ENCODE measurements at places on chromosomes 7 and 10.

GRCh38 chr10:49133706-49134248 is at the start of gene FAM170B:
Gene FAM170B (minus strand): TSS chr10:49134021. CDS start chr10:49133918, 103 bp downstream.
- DNase-seq, result no peak

DNA sequence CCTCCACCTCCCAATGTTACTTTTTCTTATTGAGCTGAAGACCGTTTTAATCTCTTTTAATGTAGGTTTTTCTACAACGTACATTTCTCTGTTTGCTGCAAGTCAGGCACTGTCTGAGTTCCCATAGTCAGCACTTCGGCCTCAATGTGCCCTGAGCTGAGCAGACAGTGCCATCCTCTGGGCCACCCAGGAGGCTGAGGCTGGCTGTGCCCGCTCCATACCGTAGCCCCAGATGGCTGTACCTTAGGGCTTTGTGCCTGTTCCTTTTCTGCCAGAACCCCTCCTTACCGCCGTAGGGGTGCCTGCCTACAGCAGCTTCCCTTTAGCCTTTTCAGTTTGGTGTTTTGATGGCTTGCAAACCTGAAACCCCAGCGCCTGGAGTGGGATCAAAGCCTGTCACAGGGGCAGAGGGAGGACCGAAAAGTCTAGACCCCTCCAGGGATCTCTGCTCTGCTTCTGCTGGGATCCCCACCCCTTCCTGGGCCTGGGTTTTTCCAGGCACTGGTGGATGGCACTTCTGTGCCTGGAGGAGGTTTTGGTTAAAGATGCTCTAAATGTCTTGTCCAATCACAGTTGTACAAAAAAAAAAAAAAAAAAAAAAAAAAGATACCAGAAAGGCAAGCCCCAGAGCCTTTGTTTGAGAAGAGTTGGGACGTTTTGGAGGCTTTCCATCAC is 9.0 kb downstream of the AGAP3 start:
- DNase-seq, result no peak

DNA sequence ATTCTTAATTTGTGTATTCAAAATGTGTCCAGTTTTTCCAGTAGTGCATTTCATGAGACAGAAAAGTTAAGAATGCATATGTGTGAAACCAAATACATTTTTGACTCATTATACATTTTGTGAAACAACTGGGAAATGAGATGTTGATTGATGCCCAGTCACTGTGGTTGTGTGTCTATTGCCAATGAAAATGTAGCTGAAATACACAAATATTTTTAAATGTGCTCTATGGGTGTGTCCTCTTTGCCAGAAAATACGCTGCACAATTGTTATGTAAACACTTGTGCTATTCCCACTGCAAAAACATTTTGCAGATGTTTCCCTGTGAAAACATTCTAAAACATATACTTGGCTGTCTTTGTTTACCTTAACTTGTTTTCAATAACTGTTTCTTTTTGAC is 395.2 kb downstream of the TFEC start:
- DNase-seq, result peak; percentile 51

DNA sequence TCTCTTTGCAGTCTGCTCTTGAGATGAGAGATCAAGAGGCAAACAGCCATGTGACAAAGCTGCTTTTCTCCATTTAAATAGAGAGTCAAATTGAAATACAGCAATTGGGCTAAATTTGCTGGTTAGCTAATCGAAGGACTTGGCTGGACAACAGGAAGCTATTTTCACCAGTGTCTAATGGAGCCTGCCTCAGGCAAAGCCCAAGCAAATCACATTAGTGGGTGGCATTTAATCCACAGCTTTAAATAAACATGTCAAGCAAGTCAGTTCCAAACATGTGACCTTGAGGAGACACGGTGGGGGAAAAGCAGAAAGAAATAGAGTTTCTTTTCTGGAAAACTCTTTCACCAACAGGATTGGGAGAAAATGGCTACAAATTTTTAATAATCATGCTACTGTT is 180.5 kb upstream of the AOAH start:
- DNase-seq, result no peak

DNA sequence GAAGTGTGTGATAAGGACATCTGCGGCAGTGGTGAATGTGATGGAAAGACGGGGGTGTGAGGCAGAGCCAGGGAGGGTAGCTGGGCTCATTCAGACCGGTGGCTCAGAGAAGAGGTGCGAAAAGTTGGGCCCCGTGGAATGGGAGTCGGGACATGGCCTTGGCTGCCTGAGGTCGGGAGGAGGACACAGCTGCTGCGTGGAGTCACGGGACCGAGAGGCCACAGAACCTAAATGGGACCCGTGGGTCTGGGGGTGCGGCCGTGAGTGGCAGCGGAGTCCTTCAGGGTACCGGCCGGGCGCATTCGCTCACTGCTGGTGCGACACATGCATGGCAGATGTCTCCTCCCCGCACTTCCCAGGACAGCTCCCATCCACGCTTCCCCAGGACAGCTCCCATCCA is 22.9 kb upstream of the LARP4B start:
- DNase-seq, result no peak

- no peak for DNase-seq
Observed at GRCh38 chr7:96686305-96686704, 23.3 kb downstream of the SEM1 start.

GRCh38 chr10:114573330-114574045 is 84.6 kb downstream of the ABLIM1 start:
- no peak for DNase-seq

DNA sequence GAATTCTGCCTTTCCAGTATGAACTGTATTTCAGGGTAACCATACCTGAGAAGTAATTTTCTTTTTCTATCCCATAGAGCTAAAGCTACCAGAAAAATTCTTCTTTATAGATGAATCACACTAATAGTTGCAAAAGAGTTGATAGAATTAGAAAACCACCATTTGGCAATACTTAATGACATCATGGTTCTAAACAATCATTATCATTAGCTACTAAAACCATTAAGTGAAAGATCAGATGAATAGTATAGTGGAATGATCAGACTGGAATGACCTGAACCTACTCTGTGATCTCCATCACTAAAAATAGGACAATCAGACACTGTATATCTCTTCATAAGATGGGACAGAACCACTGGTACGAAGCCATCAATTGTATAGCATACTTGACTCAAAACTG is 19.8 kb upstream of the ZC3HAV1L start:
- no peak for DNase-seq

GRCh38 chr10:95304463-95304862 is 13.7 kb upstream of the PDLIM1 start:
- no peak for DNase-seq

DNA sequence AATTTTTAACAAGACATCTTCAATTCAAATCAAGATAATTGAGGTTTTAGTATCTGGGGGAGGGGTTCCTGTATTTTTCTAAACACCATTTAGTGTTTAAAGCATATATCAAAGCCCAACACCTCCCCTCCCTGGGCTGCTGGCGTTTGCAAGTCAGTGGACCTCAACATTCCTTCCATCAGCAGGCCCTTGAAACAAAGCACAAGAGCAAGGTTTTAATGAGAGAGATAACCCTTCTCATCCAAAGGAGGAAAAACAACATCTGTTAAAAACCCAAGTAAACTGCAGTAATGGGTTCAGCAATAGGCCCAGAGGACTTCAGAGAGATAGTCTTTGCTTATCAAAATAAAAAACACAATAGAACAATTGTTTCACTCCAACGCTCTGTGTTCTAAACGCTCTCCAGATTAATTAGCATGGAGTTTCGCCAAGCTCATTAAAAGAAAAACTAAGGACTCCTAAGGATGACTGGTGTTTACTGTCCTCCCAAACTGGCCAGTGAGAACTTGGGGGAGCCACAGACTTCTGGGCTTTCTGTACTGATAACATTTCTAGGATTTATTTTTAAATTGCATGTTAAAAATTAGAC is 2.5 kb downstream of the JCAD start:
- DNase-seq, result no peak

DNA sequence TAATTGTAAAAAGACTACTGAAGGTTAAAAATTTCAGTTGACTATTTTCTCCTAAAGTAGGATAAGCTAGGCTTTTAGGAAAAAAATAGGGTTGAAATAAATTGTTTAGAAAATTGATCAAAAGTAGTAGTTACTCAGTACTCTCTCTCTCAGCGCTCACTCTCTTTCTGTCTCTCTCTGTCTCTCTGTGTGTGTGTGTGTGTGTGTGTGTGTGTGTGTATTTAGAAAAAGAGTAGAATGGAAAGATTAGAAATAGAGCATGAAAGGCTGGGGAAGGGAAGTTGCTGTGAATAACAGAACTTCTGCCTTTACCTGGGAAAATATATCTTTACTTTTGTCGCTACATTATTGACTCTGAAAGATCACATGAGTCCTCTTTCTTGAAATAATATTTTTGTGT is 20.6 kb downstream of the ADK start:
- no peak for DNase-seq

DNA sequence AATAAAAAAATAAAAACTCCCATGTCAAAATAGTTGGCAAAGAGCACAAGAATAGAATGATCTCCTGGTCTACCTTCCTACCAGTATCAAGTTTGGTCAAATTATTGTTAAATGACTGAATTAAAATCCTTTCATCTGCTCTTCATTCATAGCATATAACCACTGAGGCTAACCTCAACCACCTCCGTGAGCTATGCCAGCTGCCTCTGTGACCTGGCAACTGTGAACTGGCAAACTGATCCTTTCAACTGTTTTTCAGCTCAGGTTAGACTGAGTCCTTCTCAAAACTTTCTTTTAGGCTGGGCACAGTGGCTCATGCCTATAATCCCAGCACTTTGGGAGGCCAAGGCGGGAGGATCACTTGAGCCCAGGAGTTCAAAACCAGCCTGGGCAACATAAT is 36.1 kb downstream of the NUDCD3 start:
- no peak for DNase-seq

DNA sequence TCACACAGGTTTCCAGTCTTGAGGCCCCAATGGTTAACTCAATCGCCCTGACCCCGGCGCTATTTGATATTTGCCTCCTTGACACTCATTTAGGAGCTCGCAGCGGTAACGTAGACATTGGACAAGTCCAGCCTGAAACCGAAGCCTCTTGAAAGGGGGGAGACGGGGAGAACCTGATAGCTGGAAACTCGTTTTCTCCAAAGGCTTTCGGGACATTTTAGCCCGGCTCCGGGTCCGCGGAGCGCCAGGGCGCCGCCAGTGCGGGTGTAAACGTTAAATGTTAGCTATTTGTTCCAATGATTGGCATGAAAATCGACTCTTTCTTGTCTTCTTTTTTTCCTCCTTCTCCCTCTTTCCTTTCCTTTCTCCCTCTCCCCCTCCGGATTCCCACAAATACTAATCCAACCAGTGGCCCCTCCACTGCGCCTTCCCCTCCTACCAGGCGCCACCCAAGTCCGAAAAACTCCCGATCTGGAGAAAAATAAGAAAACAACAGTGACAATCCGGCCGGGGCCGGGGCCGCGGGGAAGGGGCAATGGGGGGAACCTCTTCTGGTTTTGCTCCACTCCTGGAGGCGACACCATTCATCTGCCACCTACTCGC is 17.2 kb upstream of the GATA3 start:
- no peak for DNase-seq

DNA sequence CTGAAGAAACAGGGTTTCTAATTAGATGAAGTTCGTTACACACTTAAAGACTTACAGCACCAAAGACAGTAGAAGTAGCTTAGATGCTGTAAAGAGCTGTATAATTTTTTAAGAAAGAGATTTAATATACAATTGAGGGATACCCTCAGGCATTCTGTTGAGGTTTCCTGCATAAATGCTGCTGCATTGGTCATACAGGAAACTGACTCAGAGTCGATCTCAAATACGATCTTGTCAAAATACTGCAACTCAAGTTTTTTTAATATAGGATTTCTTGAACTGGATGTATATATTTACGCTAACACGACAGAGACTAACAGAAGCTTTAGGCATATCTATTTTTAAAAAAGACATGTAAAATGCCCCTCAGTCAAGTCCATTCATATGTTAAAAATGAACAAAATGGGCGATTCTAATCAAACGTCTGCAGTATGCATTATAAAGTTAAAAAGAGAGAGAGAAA is 2.4 kb upstream of the ARID5B start:
- peak; percentile 89 for DNase-seq

- peak; percentile 48 for DNase-seq
Observed at GRCh38 chr7:91064938-91065337, 199.3 kb upstream of the FZD1 start.

DNA sequence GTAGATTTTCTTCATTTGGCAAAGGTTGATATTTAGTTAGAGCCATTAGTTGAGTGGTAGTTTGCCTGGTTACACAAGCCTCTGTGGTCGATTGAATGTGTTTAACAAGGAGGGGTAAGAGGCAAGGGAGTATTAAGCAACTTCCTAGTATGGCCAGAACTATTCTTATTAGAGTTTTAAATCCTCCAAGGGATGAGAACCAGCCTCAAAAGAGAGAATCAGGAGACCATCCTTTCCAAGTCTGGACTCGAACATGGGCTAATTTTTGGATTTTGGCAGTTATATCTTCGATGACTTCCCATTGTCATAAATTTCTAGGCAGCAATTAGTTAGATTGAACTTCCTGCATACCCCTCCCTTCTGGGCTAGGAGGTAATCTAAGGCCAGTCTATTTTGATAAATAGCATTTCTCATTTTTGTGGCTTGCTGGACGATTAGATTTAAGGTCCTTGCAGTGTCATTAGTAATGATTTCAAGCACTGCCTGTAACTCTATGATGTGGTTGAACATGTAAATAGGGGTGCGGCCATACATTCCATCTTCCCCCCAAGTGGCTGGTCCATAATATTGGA is 219.5 kb upstream of the KCND2 start:
- no peak for DNase-seq

DNA sequence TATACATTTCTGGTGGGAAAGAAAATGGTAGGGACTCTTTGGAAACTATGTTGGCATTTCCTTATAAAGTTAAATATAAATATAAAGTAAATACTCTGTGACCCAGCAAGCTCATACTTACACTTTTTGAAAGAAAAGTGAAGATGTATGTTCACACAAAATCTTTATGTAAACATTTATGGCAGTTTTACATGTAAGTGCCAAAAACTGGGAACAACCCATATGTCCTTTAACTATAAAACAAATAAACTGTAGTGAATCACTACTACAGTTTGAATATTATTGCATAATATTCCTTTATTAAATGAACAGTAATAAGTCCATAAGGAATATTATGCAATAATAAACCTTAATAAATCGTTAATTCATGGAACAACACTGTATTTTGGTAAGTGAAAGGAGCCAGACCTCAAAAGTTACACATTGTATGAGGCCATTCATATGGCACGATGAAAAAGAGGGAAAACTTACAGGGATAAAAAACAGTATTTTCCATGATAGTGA is 1660.3 kb upstream of the LRRTM3 start:
- DNase-seq, result no peak

GRCh38 chr10:95332666-95333249 is 42.0 kb upstream of the PDLIM1 start:
- DNase-seq, result no peak

GRCh38 chr7:68752485-68753178 is 845.6 kb upstream of the AUTS2 start:
- no peak for DNase-seq

DNA sequence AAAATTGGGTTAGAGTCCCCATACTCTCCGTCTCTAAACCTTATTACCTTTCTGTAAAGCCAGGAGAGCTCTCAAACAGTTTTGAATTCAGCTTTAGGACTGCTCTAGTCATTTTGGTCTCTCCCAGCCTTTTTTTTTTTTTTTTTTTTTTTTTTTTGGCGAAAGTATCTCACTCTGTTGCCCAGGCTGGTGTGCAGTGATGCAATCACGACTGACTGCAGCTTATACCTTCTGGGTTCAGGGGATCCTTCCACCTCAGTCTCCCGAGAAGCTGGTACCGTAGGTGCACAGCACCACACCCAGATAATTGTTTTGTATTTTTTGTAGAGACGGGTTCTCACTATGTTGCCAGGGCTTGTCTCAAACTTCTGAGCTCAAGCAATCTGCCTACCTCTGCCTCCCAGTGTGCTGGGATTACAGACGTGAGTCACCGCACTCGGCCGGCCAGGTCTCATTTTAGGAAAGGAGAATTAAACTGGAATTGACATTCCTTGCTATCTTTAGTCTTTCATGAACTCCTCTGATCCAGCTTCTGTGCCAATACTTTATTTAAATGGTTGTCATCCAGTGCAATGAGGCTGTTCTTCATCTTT is 31.4 kb upstream of the RSU1 start:
- peak; percentile 74 for DNase-seq
